ENCODE measurements at places on chromosomes 7 and 10. TPM values are rescaled to one million over a fixed set of nuclear protein-coding genes. Genes with fewer than 3 reads are reported as not detected.

GRCh38 chr10:105268961-105269360 is 627.9 kb downstream of the SORCS3 start:
- H3K27me3 ChIP-seq: no peaks in the 10 kb centered on the region
- H3K4me1 ChIP-seq: no peaks in the 10 kb centered on the region
- no peak overlapping the region for H3K27ac ChIP-seq
- DNase-seq: no peak

- H3K4me1 ChIP-seq: no peaks in the 10 kb centered on the region
- H3K27ac ChIP-seq: no peak overlapping the region
Measured at GRCh38 chr10:15695852-15696251, 23.9 kb downstream of the ITGA8 start.

DNA sequence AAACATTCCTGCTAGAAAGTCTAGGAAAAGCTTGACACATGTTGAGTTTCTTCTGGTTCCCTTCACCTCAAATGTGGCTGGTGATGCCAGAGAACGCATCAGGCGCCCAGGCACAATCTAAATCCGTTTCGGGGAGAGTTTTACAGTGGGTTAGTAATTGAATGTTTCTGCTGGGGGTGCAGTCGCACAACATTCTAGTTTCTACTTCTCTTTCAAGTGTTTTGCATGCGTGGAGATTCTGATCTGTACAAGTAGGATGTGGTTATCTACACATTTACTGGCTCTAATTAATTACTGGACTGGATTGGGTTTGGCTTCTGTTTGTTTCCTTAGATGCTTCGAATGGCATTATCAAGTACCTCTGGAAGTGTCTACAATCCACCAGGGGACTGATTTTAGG is 173.8 kb downstream of the TMEM26 start:
- H3K36me3 ChIP-seq: no peaks in the 10 kb centered on the region
- no peak overlapping the region for H3K4me3 ChIP-seq
- no peaks in the 10 kb centered on the region for H3K27me3 ChIP-seq

GRCh38 chr10:58746474-58747185 is 234.0 kb downstream of the BICC1 start:
- no peak for DNase-seq
- H3K27ac ChIP-seq: no peak overlapping the region
- H3K4me1 ChIP-seq: no peaks in the 10 kb centered on the region
- no peaks in the 10 kb centered on the region for H3K27me3 ChIP-seq

DNA sequence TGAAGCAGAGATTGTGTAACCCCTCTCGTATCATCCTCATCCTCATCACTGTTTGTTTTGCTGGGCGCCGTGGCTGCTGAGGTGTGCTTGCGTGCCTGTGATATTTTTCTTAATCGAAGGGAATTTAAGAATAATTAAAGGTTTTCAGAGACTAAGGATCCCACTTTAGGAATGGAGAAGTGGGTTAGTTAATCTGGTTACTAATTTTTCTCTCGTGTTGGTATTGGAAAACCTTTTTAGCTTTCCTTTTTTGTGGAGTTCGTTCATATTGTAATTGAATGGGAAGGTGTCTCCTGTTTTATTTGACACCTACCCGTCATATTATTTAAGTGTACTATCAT is 1.3 kb downstream of the UBN2 start:
- no peaks in the 10 kb centered on the region for H3K27me3 ChIP-seq
- H3K4me1 ChIP-seq: peaks cover 15% of the 10 kb centered on the region
- peaks cover 6% of the 10 kb centered on the region for H3K36me3 ChIP-seq
- peak overlapping the region; percentile 92 for H3K4me3 ChIP-seq
- peak; percentile 61 for DNase-seq

GRCh38 chr7:140182917-140183316 is 6.1 kb upstream of the KDM7A start:
- no peaks in the 10 kb centered on the region for H3K36me3 ChIP-seq
- DNase-seq: no peak
- H3K27ac ChIP-seq: no peak overlapping the region
- no peak overlapping the region for H3K4me3 ChIP-seq
- 0 out of 2 replicates have a peak, but pooled peaks cover 12% of the 10 kb centered on the region for H3K27me3 ChIP-seq

DNA sequence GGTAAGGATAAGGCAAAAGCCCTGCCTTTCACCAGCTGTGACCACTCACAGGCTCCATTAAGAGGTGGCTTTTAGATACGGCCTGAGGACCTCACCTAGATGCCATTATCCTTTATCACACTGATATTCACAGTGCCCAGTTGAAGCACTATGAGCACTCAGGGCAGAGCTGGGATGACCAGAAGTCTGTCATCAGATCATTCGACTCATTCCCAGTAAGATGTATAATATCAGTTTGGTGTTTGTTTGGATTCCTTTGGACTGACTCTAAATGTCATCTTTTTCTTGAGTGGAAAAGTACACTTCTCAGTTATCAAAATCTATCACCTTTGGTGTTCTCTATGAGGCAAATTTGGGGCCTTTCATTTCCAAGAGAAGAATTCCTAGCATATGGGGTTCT is 18.7 kb downstream of the CCDC136 start:
- H3K36me3 ChIP-seq: peaks cover 57% of the 10 kb centered on the region
- no peak overlapping the region for H3K4me3 ChIP-seq
- H3K27me3 ChIP-seq: no peaks in the 10 kb centered on the region
- H3K4me1 ChIP-seq: peaks cover 25% of the 10 kb centered on the region

DNA sequence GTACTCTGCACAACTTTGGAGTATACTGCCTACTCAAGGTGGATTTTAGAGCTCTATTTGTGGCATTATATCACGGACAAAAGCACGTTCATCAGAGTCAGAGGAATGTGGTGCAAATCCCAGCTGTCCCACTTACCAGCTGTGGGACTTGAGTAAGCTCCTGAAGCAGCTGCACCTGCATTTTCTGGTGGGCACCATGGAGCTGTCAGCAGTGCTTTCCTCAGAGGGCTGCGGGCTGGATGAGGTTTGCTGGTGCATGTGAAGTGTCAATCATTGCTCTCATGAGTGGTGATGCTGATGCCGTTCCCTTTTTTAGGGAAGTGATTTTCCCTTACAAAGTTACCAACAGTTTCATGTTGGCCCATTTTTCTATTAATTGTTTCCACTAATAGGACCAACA is 53.4 kb downstream of the EGFR start:
- no peaks in the 10 kb centered on the region for H3K36me3 ChIP-seq
- H3K4me1 ChIP-seq: no peaks in the 10 kb centered on the region
- peaks cover 4% of the 10 kb centered on the region for H3K27me3 ChIP-seq
- H3K4me3 ChIP-seq: no peak overlapping the region

DNA sequence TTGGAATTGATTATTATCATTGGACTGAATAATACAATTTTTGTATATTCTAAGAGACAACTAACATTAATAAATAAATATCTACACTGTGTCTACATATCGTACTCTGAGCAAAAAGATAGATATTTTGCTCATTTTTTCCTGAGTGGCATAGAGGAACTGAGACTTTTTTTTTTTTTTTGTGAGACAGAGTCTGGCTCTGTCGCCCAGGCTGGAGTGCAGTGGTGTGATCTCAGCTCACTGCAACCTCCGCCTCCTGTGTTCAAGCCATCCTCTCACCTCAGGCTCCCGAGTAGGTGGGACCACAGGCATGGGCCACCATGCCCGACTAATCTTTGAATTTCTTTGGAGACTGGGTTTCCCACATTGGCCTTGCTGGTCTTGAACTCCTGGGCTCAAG is 14.0 kb downstream of the KMT2E start:
- H3K4me1 ChIP-seq: peaks cover 9% of the 10 kb centered on the region
- no peak for DNase-seq
- no peak overlapping the region for H3K4me3 ChIP-seq
- no peaks in the 10 kb centered on the region for H3K27me3 ChIP-seq
- H3K27ac ChIP-seq: no peak overlapping the region

The GSTO2 gene
- total RNA-seq: 1.4 TPM

The MYL10 gene
- not detected for total RNA-seq
